NCI-H1930 (cell line): ENCODE measurements at places on chromosomes 7 and 10.

DNA sequence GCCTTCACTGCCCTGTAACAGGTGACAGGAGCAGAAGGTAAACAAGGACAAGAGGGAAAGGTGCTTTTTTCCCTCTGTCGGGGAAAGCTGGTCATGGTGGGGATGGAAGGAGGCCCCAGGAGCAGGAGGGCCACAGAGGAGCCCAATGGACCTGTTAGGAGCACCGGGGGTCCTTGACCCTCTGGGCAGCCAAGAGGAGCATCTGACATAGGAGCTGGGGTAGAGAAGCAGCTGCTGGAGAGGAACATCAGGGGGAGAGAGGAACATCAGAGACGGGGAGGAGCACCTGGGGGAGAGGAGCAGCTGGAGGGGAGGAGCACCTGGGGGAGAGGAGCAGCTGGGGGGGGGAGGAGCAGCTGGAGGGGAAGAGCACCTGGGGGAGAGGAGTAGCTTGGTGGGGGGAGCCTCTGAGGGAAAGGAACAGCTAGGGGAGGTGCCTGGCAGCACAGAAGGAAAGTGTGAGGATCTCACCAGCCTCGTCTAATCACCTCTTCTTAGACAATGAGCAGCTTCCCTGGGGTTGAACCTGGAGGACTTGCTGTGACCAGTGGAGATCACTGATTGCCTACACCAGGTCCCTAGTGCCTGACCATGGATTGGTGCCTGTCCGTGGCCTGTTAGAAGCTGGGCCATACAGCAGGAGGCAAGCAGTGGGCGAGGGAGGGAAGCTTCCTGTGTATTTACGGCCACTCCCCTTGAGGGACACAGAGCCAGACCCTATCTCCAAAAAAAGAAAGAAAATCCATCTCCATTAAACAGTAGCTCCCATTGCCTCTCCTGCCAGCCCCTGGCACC, 37.6 kb downstream of the JAKMIP3 start:
- DNase-seq = no peak

- DNase-seq = no peak
These were observed 724 bp downstream of the CAPZA2 start for GRCh38 chr7:116862951-116863670.

DNA sequence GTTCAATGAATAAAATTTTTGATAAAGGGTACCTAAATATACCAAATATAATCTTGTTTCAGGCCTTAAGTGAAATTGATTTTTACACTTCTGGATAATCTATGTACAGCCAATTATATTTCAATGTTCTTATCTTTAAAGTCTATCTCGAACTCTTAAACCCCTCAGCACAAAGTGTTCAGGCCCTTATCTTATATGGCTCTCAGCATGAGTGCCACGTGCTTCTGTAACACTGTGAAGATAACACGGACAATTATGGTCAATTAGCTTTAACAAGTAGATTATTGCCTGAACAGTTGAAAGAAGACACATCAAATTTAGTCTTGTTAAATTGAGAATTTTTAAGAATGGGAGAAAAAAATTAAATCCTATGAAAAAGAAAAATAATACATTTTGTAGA, 40.4 kb upstream of the DMTF1 start:
- no peak for DNase-seq

- DNase-seq = no peak
These were observed 278.1 kb downstream of the HTR7 start for GRCh38 chr10:90579602-90580242.

DNA sequence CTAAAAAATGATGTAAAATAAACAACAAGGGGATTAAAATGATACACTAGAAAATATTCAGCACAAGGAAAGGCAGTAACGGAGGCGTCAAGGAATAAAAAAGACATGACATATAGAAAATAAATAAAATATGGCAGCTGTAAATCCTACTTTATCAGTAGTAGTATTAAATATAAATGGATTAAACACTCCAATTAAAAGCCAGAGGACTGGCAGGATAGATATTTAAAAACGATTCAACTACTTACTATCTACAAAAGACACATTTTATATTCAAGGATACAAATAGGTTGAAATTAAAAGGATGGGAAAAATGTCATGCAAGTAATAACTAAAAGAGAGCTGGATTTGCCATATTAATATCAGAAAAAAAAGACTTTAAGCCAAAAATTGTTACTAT, 43.2 kb downstream of the FZD1 start:
- no peak for DNase-seq

GRCh38 chr7:40493609-40494051, 358.8 kb downstream of the SUGCT start:
- no peak for DNase-seq

DNA sequence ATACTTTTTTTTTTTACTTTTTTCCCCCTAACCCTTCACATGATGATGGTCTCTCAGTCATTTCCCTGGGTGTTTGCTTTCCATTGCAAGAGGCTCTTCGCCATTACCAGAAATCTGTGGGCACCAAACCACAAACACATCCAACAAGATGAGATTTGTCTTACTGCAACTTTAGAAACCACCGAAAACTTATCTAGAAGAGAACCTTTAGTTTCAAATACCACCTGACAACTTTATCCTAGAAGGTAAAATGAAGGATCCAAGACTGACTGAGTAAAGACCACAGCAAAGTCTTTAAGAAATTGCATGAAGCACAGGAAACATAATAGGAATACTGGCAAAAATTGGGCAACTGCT, 363.3 kb upstream of the MBL2 start:
- no peak for DNase-seq

DNA sequence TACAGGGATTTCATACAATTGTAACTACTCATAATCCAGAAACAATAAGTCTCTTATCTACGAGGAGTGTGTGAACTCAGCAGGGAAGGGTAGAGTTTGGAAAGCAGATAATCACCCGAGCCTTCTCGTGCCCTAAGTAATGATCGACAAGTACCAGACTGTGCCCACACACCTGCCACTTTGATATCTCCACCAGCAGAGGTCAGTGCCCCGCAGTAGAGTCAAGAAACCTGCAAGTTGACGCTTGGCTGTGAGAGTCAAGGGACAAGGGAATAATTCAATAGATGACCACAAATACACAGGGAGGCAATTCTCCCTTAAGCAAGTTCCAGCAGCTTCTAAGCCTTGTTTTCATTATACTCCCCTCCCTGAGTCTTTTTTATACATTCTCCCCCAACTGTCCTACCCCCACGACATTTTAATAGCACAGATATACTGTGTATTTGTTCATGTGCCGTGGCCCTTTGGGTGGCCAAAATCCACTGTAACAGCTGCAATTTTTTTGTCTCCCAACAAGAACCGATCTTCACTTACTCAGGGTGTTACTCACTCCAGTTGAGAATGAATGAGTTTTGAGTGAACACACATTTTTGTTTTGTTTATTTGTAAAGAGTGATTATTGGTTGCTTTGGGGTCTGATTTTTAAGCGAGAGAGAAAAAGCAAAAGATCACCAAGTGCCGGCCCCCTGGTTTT, 106.9 kb upstream of the RHEB start:
- no peak for DNase-seq

DNA sequence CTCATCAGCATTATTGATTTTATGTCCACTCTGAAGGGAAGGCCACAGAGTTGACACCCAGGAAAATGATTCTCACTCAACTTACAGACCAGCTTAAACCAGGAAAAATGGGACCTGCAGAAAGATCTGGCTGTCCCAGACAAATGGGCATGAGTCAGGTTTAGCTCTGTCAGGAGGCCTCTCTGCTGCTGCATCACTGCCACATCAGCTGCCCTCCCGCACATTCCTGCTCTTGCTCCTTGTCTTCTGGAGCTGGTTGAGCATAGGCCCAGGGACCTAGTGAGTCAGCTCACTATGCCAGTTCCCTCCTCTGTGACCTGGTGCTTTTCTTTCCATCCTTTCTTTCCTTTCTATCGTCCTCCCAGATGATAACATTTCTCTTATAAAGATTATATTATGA, 18.8 kb upstream of the SMNDC1 start:
- DNase-seq = no peak

DNA sequence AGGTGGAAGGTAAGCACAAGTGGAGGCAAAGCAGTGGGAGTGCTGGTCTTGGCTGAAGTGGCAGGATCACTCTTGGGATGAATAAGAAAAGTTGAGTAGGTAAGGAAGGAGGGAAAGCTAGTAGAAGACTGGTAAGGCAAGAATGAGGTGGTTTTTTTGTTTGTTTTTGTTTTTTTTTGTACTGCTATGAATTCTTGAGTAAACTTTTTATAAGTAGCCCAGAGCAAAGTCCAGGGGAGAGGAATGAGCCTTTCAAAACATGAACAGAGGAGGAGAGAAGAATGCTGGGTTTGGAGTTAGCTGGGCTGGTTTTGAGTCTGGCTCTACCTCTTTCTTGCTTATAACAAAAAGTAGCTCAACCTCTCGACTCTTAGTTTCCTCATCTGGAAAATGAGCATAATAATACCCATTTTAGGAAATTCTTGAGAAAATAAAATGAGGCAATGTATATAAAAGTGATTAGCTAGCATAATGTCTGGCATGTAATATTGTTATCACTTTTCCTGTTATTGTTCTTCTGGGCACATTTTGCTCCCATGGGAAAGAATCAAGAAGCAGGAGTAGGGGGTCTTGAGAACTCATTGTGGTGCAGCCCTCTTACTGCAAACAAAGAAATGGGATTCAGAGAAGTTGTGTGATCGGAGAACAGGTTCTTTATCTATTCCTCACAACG, 24.1 kb upstream of the LRRC17 start:
- DNase-seq = no peak

GRCh38 chr10:119650692-119651513, at the start of gene BAG3:
Gene BAG3, plus strand, starts transcription at chr10:119651380. Its CDS starts 296 bp downstream, at chr10:119651676.
- DNase-seq = peak; percentile 46

DNA sequence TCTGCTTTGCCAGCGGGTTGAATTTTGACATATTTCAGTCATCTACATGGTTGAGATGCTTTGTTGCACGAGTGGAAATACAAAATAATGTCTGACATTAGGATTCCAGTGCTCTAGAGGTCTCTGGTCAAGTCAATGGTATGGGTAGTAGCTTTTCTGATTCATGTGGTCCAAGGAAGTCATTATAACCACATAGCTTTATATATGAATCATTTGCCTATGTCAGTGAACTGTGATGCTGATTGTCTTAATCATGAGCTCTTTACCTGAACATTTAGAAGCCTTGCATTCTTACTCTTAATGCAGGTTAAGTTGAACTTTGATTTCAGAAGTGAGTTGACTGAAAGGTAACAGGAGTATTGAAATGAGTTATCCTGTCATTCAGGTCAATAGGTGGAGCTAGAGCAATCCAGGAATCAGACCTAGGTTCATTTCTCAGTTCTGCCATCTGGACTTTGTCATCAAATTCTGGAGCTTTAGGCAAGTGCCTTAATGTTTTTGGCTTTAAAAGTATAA, 3.3 kb downstream of the MAPK8 start:
- DNase-seq = no peak

DNA sequence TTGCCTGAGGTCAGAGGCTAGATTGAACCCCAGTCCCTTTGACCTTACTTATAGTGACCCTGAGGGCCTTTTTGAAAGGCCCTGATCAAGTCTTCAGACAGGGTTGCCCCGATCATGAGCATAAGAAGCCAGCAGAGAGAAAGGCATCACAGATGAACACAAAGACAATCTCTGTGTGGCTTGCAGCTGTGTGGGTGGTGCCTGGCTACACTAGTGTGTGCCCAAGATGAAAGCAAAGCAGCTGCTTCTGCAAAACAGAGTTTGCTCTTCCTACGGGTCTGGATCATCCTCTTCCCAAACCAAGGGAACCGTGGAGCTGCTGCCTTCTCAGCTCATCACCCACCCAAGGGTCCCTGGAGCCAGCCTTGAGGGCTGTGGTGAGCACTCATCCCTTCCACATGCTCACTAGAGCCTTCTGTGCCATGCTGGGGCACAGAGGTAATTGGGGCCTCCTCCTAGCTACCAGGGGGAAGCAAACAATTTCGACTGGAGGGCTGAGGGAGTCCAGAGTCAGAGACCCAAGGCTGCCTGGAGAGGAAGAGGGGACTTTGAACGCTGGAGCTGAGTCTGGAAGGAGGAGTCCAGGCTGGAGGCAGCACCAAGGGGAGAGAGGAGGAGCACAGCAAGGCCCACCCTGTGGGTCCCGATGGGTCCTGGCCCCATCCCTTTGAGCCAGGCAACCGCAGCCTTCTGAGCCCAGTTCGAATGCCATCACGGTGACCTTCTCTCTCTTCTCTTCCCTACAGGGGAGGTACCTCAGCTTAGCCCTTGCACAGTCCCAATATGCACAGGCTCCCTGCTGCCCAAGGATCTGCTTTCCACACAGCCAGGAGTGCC, 42.3 kb downstream of the ANTXRL start:
- no peak for DNase-seq

- DNase-seq = no peak
These were observed 24.5 kb downstream of the CHST15 start for GRCh38 chr10:124068929-124069328.

GRCh38 chr7:77664715-77665114, 31.5 kb upstream of the RSBN1L start:
- DNase-seq = no peak

DNA sequence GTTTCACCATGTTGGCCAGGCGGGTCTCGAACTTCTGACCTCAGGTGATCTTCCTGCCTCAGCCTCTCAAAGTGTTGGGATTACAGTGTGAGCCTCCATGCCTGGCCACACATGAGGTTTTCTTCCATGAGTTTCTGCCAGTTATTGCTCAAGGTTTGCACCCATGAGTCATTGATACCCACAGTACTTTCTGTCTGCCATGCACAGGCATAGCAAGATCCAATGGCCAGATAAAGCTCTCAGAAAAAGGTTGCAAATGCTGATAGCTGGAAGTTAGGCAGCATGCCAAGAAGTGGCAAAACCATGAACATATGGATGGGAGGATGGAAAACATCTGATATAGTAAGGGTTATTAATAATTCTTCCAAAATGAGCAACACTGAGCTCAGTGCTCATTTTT, 298.7 kb upstream of the NRG3 start:
- DNase-seq = no peak

DNA sequence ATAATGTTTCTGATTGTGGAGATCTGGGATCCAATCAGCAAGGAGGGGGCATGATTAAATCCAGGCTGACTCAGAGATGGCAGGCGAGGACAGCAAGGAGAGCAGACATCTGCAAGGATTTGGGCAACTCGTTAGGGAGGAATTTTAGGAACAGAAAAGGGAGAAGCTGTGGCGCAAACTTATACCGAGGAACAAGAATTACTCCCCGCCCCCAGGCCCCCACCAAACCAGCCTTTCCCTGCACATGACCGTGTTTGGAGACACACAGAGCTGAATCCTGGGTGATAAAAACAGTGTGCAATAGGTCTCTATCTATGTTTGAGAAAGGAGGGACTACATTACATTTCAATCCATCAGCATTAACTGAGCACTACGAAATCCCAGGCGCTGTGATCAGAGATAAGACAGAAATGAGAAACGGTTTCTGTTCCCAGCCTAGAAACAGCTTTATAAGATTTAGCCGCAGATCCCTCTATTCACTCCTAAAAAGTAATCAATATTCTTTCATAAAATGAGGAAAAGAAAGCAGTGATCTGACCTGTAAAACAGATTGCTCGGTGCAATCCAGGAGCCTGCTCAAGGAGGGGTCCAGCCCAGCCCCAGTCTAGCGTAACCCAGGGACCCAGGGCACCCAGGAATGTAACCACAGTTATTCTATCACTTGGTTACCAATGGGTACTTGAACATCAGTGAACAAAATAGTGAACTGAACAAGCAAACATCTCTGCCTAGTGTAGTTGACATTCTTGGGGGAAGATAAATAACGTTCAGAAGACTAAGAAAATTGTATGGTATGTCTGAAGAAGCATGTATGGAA, 37.2 kb upstream of the RAPGEF5 start:
- no peak for DNase-seq

GRCh38 chr10:121655254-121656144, 57.3 kb upstream of the FGFR2 start:
- DNase-seq = no peak
